Uterine smooth muscle cell (primary cell): ENCODE measurements at places on chromosomes 3 and 15. TPM values are rescaled to one million over a fixed set of nuclear protein-coding genes. Genes with fewer than 3 reads are reported as not detected.

Gene TUSC7
- total RNA-seq, result not detected in 2 replicates

Gene UQCC5
- 1.8 and 12.6 TPM in 2 replicates for total RNA-seq

Gene QRICH1
- 60.5 and 87.7 TPM in 2 replicates for total RNA-seq

Gene CSPG5
- total RNA-seq, result under 0.01 and 0.22 TPM in 2 replicates

Gene TRPC1
- total RNA-seq, result 43.5 and 51.9 TPM in 2 replicates

Gene GOLGA8G
- total RNA-seq, result not detected in 2 replicates

Gene LRRN1
- total RNA-seq, result not detected in 2 replicates

Gene ATP11B
- 74.8 and 86.2 TPM in 2 replicates for total RNA-seq

Gene NEK10
- total RNA-seq, result 1.7 and 7.0 TPM in 2 replicates

Gene PCOLCE2
- total RNA-seq, result 16.6 and 25.4 TPM in 2 replicates

Gene MAP6D1
- total RNA-seq, result 1.2 and 2.5 TPM in 2 replicates

Gene DNAH12
- under 0.01 and 0.12 TPM in 2 replicates for total RNA-seq

Gene FSIP1
- 1.3 and 1.5 TPM in 2 replicates for total RNA-seq

Gene MELTF
- 1.00 and 2.5 TPM in 2 replicates for total RNA-seq

Gene ZNF502
- 4.7 and 5.8 TPM in 2 replicates for total RNA-seq

Gene LTF
- total RNA-seq, result under 0.01 TPM in 1 of 2 replicates, not detected in the other

Gene HRH1
- 6.6 and 11.4 TPM in 2 replicates for total RNA-seq

Gene SAMMSON
- 0.11 and 0.25 TPM in 2 replicates for total RNA-seq

Gene ZNF385D
- total RNA-seq, result 0.66 and 0.75 TPM in 2 replicates

Gene EXOSC7
- 62.6 and 73.3 TPM in 2 replicates for total RNA-seq

Gene MYNN
- total RNA-seq, result 27.2 and 28.3 TPM in 2 replicates

Gene CTXN2
- total RNA-seq, result not detected in 2 replicates

Gene CHST2
- 13.0 and 15.4 TPM in 2 replicates for total RNA-seq

Gene ATOSA
- 18.9 and 20.1 TPM in 2 replicates for total RNA-seq

Gene UBAP1L
- 1.3 and 1.7 TPM in 2 replicates for total RNA-seq
